ENCODE measurements at places on chromosomes 5 and 9. TPM values are rescaled to one million over a fixed set of nuclear protein-coding genes. Genes with fewer than 3 reads are reported as not detected.

Gene IRX2
- not detected for total RNA-seq

Gene BHMT2
- not detected for total RNA-seq

Gene GALNT12
- 6.7 TPM for total RNA-seq

Gene CARTPT
- total RNA-seq = not detected

Gene CDO1
- 0.79 TPM for total RNA-seq

Gene GABRG2
- not detected for total RNA-seq

Gene F2RL1
- 2.0 TPM for total RNA-seq

Gene TRMO
- 29.2 TPM for total RNA-seq

Gene TMEFF1
- total RNA-seq = 0.23 TPM

Gene ADAMTS13
- total RNA-seq = 1.6 TPM

Gene PNPLA7
- 7.0 TPM for total RNA-seq

Gene NTNG2
- total RNA-seq = 2.0 TPM

Gene SYK
- 0.22 TPM for total RNA-seq

Gene ADAMTS12
- not detected for total RNA-seq

Gene SLC24A2
- total RNA-seq = not detected

Gene MEF2C
- 0.40 TPM for total RNA-seq

Gene TJP2
- total RNA-seq = 20.7 TPM

Gene CD274
- total RNA-seq = 10.7 TPM

Gene ADAMTSL1
- not detected for total RNA-seq

Gene DNM1
- 0.25 TPM for total RNA-seq

Gene CTSL
- 25.8 TPM for total RNA-seq

Gene PDE8B
- 0.86 TPM for total RNA-seq

Gene PCDHA12
- total RNA-seq = not detected

Gene CCDC69
- 63.3 TPM for total RNA-seq

Gene NHP2
- total RNA-seq = 122 TPM

Gene NFIB
- not detected for total RNA-seq

Gene XPA
- total RNA-seq = 16.1 TPM

Gene SOWAHA
- total RNA-seq = not detected

Gene SIT1
- total RNA-seq = 193 TPM

Gene BARHL1
- not detected for total RNA-seq

Gene PDZD2
- total RNA-seq = not detected

Gene C5orf58
- not detected for total RNA-seq

Gene IFNA5
- not detected for total RNA-seq

Gene FABP6
- total RNA-seq = not detected

Gene LCN2
- not detected for total RNA-seq

Gene CBY3
- total RNA-seq = 0.71 TPM

Gene VLDLR
- total RNA-seq = 5.2 TPM

Gene CAMK4
- 131 TPM for total RNA-seq

Gene GPR150
- 1.8 TPM for total RNA-seq

Gene RNF183
- total RNA-seq = not detected

Gene PALM2AKAP2
- total RNA-seq = not detected

Gene PCDHA1
- total RNA-seq = not detected

Gene GDNF
- not detected for total RNA-seq

Gene GMCL2
- not detected for total RNA-seq

Gene OR2V2
- not detected for total RNA-seq

Gene SLC1A1
- total RNA-seq = not detected

Gene GABRB2
- not detected for total RNA-seq

Gene ZNF608
- not detected for total RNA-seq

Gene TAF11L12
- total RNA-seq = not detected

Gene INSL4
- not detected for total RNA-seq

Gene TAF11L3
- not detected for total RNA-seq

Gene PCDHGB6
- total RNA-seq = 0.05 TPM

Gene CEL
- 2.2 TPM for total RNA-seq

Gene CDH9
- total RNA-seq = not detected

Data from activated naive CD4-positive, alpha-beta T cell treated with anti-CD3 and anti-CD28 coated beads, Interleukin-2, amount 10 ng/mL, durations not matched to agents 5 hours and 36 hours (primary cell).